ENCODE measurements at places on chromosomes 5 and 9.

DNA sequence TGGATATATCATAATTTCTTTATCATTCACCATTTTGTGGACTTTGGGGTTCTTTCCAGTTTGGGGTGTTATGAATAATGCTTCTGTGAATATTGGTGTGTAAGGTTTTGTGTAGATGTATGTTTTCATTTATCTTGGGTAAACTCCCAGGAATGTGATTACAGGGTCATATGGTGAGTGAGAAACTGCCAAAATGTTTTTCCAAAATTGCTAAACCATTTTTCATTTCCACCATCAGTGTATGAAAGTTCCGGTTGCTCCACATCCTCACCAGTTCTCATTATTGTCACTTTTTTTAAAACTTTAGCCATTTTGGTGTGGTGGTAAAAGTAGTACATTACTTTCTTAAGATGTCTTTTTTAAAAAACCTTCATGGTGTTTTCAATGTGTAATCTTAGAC is 152.9 kb downstream of the NIPBL start:
- DNase-seq: no peak

GRCh38 chr9:24846248-24846912 is 300.7 kb upstream of the IZUMO3 start:
- no peak for DNase-seq

GRCh38 chr9:15834541-15834940 is 281.7 kb downstream of the CCDC171 start:
- no peak for DNase-seq

GRCh38 chr9:83962165-83962564 is 17.9 kb downstream of the HNRNPK start:
- no peak for DNase-seq

- no peak for DNase-seq
Observed at GRCh38 chr9:91359083-91359482, 2.6 kb downstream of the AUH start.

- DNase-seq: no peak
Observed at GRCh38 chr9:131475111-131475955, 27.4 kb upstream of the POMT1 start.

DNA sequence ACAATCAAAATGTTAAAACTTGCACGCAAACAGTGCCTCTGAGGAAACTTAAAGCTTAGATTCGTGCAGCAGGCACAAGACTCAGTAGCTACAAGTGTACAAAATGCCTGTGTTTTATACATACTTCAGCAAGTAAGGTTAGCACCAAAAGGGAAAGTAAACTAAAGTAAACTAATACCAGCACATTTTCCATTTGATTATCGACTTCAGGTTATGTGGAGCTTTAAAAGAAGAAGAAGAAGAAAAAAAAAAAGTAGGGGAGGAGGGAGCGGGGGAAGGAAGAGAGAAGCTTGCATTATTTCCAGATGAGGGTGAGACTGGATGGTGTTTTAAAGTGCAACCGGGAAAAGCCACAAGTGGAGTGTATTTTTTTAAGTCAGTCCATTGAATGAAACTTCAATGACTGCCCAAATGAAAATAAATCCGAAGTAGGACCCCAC is 596 bp upstream of the ADAMTS6 start:
- DNase-seq: no peak

DNA sequence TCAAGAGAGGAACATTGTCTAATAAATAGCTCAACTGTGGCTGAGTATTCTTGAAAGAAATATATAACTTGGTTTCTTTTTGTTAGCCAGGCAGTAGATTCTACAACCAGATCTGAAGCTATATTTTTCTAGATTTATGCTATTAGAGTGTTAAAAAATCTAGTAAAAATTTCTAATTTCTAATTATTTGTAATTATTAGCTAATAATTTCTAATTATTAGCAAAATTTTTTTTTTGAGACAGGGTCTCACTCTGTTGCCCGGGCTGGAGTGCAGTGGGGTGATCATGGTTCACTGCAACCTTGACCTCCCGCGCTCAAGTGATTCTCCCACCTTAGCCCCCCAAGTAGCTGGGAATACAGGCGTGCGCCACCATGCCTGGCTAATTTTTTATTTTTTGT is 2.8 kb downstream of the RAD17 start:
- DNase-seq: no peak

- DNase-seq: no peak
Observed at GRCh38 chr5:5751987-5752386, 329.5 kb downstream of the ICE1 start.

GRCh38 chr5:163347671-163348070 is 89.7 kb upstream of the CCNG1 start:
- peak; percentile 67 for DNase-seq

DNA sequence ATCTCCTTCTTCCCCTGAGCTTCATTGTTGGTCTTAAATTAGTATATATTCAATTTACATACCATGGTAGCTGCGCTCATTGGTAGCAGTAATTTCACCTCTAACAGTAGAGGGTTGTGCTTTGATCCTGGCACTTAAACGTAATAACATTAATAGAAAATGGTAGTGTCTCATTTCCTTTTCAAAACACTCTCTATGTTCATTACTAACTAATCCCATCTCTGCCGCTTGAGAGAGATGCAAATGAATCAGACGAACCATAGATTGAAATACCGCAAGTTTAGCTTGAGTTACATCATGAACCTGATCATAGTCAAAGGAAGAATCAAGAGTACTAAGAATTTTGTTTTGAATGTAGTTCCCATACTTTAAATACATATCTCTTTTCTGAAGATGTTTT is 2.2 kb downstream of the THBS4 start:
- DNase-seq: no peak

DNA sequence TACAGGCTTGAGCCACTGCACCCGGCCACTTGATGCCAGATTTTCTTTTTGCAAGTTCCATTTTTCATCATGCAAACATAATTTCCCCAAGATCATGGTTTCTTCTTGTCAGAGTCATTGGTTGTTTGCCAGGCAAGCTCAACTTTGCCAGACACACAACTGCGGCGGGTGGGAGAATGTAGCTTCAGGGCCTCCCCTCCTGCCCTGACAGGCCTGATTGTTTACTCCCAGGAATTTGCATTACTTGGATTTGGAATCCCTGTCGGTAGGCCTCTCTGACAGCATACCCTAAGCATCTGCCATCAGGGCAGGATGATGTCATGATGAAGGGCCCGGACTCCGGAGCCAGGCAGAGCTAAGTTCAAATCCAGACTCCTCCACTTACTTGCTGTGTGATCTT is 15.1 kb downstream of the RPS14 start:
- no peak for DNase-seq

DNA sequence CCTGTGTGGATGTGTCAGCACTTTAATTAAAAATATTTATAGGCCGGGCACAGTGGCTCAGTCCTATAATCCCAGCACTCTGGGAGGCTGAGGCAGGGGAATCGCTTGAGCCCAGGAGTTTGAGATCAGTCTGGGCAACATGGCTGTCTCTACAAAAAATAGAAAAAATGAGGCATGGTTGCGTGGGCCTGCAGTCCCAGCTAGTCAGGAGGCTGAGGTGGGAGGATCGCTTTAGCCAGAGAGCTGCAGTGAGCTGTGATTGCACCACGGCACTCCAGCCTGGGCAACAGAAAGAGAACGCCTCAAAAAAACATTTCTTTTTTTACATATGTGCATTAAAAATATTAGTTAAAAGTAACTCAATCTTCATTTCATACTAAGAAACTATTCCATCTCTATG is 6.2 kb downstream of the TBC1D9B start:
- DNase-seq: no peak

DNA sequence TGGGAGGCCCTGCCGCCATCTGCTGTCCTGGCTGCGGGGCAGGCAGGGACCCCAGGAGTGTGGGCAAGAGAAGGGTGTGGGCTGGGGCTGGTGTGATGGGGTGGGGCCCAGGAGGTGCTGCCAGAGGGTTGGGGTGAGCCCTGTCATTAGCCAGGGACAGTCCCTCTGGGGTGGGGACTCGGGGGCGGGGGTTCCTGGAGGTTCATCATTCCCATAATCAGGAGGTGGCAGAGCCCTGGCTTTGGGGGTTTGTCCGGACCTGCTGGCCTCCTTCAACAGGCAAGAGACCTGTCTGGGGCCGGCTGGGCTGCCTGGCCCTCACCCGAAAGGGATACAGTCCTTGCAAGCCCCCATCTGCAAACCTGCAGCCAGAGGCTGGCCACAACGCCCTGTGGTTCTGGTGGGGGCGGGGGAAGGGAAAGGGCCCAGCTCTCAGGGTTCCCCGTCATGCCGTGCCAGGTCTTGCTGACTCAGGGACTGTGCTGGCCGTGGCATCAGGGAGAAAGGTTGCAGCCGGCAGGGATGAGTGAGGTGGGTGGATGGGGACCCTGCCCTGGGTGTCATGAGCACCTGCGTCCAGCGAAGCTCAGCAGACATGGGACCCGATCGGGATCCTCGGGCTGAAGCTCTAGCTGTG is 65.2 kb downstream of the MRPL36 start:
- DNase-seq: peak; percentile 44

DNA sequence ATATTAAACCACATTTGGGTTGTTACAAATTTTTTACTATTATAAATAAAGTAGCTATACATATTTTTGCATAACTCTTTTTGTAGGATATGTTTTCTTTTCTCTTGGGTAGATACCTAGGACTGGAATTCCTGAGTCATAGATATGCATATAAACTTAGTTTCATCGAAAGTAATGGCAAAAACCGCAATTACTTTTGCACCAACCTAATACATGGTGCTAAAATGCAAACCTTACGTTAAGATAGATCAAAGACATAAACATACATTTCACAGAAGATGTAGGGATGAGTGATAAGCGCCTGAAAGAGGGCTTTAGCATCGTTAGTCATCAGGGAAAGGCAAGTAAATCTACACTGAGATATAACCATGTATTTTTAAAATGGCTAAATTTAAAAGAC is 178.4 kb upstream of the EFNA5 start:
- no peak for DNase-seq

All from ecto neural progenitor cell (in vitro differentiated cells).